ENCODE measurements at places on chromosomes 6 and 20.
A peak's percentile ranks its signal among the peaks of the same experiment; 100 is the strongest.

GRCh38 chr20:45433316-45433715, 17.4 kb downstream of the PIGT start:
- DNase-seq: no peak

GRCh38 chr6:56863366-56863765, 91.5 kb upstream of the BEND6 start:
- no peak for DNase-seq

GRCh38 chr6:99189823-99190721, 159.4 kb downstream of the FAXC start:
- no peak for DNase-seq

GRCh38 chr6:89138173-89138572, 7.7 kb upstream of the PM20D2 start:
- DNase-seq: no peak

DNA sequence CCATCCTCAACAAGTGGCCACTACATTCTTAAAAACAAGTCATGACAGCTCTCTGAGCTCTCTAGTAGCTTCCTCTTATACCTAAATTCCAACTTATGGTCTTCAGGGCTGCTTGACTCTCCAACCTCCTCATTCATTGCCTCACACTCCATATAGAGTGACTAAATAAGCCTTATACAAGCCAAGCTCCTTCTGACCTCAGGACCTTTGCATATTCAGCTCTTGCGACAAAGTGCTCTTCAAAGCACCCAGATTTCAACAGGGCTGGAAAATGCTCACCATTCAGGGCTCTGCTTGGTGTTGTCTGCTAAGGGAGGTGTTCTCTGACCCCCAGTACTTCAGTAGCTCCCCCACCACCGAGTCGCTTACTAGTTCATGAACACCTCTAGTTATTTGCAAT, 3.7 kb downstream of the TREML2 start:
- no peak for DNase-seq

DNA sequence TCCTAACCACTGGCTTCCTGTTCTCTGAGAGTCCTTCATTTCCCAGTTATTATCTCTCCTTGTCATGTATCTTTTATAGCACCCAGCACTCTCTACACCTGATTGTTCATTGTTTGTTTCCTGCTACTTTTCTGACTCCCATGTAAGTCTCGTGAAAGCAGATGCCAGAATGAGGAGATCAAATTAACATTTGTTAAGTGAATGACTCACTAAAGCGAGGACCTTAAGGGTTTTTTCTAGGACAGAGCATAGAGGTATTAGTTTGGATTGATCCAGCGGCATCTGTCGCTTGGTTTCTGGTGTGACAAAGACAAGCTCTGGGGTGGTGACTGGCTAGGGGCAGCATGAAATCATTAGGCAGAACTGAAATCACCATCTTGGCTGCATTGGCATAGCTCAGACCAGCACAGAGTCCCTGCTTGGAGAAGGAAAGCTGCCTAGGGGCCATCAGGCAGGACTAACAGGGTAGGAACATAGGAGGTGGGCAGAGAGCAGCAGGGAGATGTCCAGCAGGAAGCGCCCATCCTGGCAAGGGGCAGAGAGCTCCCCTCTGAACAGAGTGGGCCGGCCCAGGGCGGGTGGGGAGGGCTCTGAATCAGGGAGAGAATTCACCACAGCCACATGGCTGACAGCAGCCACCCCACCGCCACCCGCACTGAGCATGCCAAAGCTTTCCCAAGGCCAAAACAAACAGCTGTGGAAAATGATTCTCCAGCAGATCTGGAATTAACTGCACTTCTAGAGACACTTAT, 97.1 kb upstream of the CEP85L start:
- DNase-seq: no peak

DNA sequence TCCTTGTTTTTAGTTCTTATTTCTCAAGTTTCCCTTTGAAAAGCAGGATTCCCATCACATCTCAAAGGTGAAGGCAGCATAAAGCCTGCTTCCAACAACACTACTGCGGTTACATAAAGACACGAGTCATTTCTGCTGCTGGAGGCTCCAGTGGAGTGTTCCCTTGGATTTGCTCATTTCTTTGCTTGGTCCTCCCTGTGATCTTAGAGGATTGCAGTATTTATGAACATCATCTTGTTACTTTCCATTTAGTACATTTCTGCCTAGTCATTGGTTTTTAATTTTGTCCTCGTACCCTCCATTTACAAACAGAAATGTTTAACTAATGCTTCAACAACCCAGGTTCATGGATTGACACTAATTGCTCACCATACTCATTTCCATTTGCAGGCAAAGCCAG, 298.8 kb downstream of the ZNF217 start:
- DNase-seq: no peak

DNA sequence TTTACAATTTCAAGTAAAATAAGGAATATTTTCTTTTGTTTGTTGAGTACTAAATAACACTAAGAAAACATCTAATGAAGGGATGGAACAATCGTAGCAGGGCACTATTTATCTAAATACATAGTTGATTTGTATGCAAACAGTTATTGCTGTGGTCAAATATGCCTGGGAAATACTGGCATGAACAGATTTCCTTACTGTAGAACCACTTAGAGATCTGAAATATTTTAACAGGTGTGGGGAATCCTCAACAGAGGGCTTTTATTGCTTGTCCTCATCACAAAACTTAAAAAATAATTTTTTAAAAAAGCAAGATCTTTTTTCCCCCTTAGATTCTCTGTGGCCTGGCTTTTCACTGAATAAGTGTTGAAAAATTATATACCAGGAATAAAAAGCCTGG, 233.0 kb upstream of the FAM83B start:
- no peak for DNase-seq

DNA sequence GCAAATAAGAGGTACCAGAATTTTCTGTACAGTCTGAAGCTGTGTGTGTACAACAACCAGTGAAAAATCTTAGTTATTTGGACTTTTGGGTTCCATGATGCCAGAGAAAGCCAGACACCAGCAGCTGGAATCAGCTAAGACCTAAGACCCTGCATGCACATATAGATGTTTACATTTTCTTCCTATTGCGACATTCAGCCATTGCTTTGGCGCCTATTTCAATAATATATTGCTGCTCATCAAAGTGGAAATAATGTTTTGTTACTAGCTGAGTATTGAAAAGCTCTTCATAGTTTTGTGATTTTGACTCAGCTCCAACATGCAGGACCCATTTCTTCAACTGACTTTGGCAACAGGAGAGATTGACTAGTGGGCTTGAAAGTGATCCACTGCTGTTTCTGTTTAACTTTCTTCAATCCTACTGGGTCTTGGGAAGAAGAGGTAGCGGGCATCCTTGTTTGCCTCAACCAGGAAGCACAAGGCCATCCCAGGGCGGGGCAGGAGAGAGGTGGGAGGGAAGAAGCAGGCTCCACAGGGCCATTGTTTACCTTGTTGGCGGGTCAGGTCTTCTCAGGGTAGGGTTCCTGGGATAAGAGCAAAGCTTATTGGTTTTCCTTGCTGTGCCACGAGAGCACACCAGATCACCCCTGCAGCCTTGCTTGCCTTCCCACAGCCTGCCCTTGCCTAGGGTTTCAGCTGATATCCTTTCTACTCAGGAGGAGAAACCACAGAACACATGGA, 101.3 kb upstream of the ESR1 start:
- DNase-seq: no peak

GRCh38 chr6:147579667-147580066, 71.2 kb downstream of the SAMD5 start:
- DNase-seq: no peak

GRCh38 chr6:12709556-12710232, 6.9 kb upstream of the PHACTR1 start:
- DNase-seq: no peak

GRCh38 chr6:2909718-2910117, 6.6 kb upstream of the SERPINB9 start:
- DNase-seq: no peak

DNA sequence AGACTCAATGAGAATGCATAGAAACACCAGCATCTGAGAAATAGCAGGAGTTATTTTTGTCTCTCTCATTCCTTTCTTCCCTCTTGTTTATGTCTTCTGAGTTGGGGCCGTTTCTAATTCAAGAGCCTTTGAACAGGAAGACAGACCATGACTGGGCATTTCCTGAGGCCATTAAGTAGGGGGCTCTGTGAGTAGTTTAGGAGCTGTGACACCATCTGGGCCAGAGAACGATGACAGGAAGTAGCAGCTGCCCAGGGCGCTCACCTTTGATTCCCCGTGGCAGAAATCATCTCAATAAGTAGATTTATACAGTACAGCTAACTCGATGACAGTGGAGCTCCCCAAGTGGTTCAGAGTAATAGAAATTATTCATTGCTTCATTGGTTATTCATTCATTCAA, 298.4 kb upstream of the PLN start:
- DNase-seq: no peak

GRCh38 chr6:36099869-36100483, 30.3 kb upstream of the MAPK13 start:
- peak; percentile 6 for DNase-seq

GRCh38 chr6:52663120-52663935, 7.6 kb upstream of the TMEM14A start:
- peak; percentile 54 for DNase-seq

GRCh38 chr20:50762045-50762422, 30.7 kb downstream of the PARD6B start:
- DNase-seq: no peak

GRCh38 chr6:134398453-134398852, 80.5 kb upstream of the SGK1 start:
- DNase-seq: no peak

GRCh38 chr6:68572525-68572924, 62.6 kb upstream of the ADGRB3 start:
- no peak for DNase-seq

GRCh38 chr6:2959909-2960719, 11.3 kb downstream of the SERPINB6 start:
- DNase-seq: no peak

GRCh38 chr20:62149532-62150309, 6.2 kb downstream of the SS18L1 start:
- no peak for DNase-seq

GRCh38 chr6:34273242-34273805, 24.5 kb upstream of the SMIM29 start:
- DNase-seq: no peak

DNA sequence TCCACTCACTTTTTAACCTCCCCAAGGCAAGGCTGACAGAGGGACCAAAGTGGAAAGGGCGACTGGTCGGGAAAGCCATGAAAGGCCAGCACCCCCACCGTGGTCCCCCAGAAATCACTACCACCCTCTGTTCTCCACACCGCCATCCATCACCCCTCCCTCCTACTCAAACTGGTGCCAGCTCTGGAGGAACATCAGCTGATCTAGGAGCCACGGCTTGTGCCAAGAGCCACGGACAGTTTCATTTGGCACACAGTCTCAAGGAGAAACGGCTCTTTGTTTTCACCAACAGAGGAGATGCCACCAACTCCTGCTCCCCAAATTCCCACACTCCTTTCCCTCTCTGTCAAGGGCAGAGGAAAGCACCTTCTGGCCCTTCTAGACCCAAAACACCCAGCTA, 26.0 kb downstream of the TBC1D7 start:
- DNase-seq: no peak

- no peak for DNase-seq
These were observed 2.2 kb downstream of the TAF4 start for GRCh38 chr20:62063315-62063980.

DNA sequence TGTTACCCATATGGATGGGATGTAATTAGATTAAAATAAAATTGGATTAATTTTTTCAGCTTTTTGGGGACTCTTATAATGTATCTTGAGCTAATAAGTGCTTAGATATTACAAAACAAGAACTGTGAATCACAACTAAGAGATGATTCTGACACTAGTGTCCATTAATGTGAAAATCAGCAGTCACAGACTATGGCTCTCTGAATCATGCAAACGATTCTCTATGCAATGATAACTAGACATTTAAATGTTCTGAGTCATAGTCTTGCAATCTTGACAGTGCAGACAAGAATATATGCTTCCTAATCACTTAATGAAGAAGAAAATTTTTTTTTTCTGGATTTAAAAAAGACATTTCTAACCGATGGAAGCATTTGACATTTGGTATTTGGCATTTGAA, 82.2 kb upstream of the OPRM1 start:
- DNase-seq: no peak

DNA sequence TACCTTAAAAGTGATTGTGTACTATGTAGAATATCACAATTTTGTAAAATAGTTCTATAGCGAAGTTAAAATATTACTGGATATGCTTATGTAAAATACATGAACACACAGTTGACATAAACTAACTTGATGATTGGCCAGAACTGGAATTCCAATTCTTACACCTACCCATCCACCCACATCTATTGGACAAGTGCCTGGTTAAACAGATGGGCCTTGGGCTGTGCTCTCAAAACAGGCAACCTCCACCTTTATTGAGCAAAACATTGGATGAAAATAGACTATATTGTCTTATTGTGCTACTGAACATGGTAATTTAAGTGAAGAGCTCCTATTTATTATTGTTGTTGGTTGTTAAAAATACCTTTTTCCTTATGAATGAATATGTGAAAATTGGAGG, 154.0 kb upstream of the FLRT3 start:
- DNase-seq: no peak

GRCh38 chr20:25030007-25030648, 27.8 kb downstream of the ACSS1 start:
- DNase-seq: no peak

- DNase-seq: peak; percentile 3
These were observed 131.2 kb upstream of the CDH4 start for GRCh38 chr20:61120595-61121515.

- no peak for DNase-seq
These were observed 59.3 kb downstream of the TBC1D7 start for GRCh38 chr6:13268913-13269518.

- DNase-seq: no peak
These were observed 61.9 kb upstream of the ATXN1 start for GRCh38 chr6:16822975-16823717.

DNA sequence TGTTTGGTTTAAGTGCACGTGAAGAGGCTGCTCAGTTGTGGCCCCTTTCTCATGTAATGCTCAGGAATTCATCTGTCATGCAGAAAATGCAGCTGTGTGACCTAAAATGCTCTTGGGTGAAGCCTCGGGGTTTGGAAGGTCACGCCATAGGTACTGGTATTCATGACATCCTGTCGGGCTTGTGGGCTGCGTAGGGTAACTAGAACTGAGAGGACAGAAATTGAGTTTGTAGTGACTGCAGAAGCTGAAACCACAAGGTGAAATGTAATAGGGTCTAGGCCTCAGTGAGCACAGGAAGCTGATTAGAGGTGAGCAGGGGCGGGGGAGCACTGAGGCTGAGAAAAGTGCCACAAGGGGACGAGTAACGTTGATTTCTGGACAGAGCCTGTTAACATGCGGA, 128.8 kb downstream of the SOBP start:
- no peak for DNase-seq

GRCh38 chr20:24961384-24962181, 12.5 kb downstream of the CST7 start:
- no peak for DNase-seq

- no peak for DNase-seq
These were observed 9.9 kb upstream of the SLC17A3 start for GRCh38 chr6:25883991-25884390.

DNA sequence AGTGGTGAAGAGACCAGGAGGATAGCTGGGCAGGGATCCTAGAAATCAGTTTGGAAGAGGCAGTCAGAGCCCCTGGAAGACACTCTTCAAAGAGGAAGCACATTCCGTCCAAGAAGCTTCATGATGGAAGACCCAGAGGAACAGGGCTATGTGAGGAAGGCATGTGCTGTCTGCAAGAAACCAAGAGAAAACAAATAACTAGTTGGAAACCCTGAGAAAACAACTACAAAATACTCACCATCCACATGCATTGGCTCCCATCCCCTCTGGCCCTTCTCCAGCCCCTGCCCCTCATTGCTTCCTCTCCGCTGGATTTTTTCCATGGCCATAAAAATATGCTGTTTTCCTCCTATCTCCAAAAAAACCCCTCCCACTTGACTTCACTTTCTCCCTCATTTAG, 40.9 kb upstream of the SMOC2 start:
- DNase-seq: no peak

GRCh38 chr6:16135066-16135465, 6.2 kb downstream of the MYLIP start:
- DNase-seq: no peak
